Right renal pelvis (tissue), 4 donors: ENCODE measurements at places on chromosomes 2 and 18.

DNA sequence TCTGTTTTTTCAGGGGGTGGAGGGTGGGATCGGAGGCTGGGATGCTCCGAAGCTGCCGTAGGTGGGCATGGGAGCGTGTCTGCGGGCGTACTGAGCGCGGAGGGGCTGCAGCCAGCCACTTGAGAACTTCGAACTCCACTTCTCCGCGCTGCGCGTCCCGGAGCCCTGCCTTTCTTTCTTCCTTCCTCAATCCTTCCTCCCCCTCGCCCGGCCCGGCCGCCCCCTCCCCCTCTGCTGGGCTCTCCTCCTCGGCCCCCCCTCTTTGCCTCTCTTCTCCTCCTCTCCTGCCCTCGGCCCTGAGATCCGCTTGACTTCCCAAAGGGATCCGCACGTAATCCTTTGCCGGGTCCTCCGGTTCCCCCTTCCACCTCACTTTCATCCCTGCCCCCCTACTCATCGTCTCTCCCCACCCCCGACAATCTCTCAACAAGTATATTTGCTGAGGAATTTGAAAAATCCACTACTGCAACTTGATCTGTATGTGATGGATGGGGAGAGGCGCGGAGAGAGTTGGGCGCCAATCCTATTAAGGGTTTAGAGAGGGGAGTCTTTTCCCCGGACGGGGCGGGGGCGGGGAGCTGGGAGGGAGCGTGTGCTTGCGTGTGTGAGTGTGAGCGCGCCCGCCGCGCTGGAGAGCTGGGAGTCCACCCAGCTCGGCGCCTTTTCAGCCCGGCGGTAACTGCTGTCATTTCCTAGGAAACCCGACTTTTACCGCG, 1.1 kb downstream of the GLI2 start:
- peak; percentile 67 for DNase-seq

GRCh38 chr2:221818616-221819320, 246.7 kb upstream of the EPHA4 start:
- no peak for DNase-seq

GRCh38 chr2:119290859-119291587, 67.4 kb downstream of the STEAP3 start:
- peak; percentile 52 for DNase-seq

- DNase-seq = no peak
Measured at GRCh38 chr2:168210895-168211570, 36.4 kb downstream of the STK39 start.

- DNase-seq = no peak
Measured at GRCh38 chr2:29522951-29523669, 398.3 kb downstream of the ALK start.

- no peak for DNase-seq
Measured at GRCh38 chr2:156110890-156111289, 221.6 kb downstream of the NR4A2 start.

- DNase-seq = no peak
Measured at GRCh38 chr2:234823196-234823876, 128.5 kb upstream of the SH3BP4 start.

DNA sequence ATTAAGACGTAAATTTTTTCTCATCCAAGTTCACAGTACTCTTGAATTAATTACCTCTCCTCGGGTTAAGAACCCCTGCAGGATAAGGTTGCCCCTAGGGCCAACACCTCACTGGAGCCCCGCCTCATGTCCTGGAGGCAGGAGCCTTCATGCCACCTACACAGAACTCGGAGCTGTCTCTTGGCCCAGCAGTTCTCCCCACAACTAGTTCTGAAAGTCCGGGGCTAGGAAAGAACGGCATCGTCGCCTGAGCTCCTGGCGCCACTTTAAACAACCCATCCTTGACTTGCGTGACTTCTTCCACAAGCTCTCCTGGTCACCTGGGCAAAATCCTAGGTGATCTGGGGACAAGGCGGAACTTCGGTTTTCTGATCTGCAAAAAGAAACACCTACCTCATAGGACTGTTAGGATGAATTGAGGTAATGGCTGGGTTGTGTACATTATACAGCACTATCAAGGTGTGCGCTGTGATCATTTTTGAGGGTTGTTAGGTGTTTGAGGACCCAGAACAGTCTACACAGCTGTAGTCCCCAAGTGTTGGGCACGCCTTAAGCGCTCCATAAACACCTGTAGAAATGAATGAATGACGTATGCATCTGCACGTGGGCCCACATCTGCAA, 641 bp upstream of the ITGA6 start:
- no peak for DNase-seq
